ENCODE measurements at places on chromosomes 4 and X.

- H3K36me3 ChIP-seq, result no peaks in the 10 kb centered on the region
- H3K4me1 ChIP-seq, result no peaks in the 10 kb centered on the region
- H3K27me3 ChIP-seq, result no peaks in the 10 kb centered on the region
- no peak overlapping the region for H3K27ac ChIP-seq
These were observed 225.0 kb downstream of the GRIA3 start for GRCh38 chrX:123408821-123409737.

GRCh38 chrX:65610481-65610880 is 57.0 kb upstream of the MSN start:
- H3K36me3 ChIP-seq, result no peaks in the 10 kb centered on the region
- H3K27me3 ChIP-seq, result no peaks in the 10 kb centered on the region
- DNase-seq, result no peak
- H3K4me3 ChIP-seq, result no peak overlapping the region
- no peaks in the 10 kb centered on the region for H3K4me1 ChIP-seq

- no peaks in the 10 kb centered on the region for H3K4me1 ChIP-seq
- no peaks in the 10 kb centered on the region for H3K36me3 ChIP-seq
- no peak overlapping the region for H3K27ac ChIP-seq
- no peak for DNase-seq
- no peak overlapping the region for H3K4me3 ChIP-seq
These were observed 53.9 kb downstream of the IRF2 start for GRCh38 chr4:184420402-184420801.

DNA sequence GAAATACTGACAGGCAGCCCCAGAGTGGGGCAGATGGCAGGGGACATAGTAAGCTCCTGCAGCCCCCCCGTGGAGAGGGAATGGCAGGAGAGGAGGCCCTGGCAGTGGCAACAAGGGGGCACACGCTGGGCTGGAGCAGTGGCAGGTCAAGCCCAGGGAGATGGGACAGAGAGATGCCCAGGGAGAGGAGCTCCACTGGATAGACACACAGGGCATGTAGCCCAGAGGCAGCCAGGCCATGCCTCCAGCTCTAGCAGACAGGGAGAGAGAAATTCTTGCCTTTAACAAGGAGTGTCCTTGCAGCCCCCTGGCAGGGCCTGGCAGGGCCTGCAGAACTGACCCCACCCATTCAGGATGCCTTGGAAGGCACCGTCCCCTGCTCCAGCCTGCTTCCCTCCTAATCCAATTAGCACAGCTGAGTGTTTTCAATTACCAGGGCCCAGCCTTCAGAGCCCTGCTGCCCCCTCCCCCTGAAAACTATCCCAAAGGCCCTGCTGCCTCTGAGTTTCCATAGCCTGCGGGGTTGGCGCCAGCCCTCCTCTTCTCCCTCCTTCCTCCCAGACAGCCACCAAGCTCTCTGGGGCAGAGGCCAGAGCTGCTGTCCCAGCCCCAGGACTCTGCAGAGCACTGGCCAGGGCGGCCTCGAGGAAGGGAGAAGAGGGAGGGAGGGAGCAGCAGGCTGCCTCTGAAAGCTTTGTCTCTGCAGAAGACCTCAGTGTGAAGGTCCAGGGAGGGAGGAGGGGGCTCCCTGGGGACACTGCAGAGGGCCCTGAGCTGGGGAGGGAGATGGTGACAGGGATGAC is 12.5 kb downstream of the L1CAM start:
- no peaks in the 10 kb centered on the region for H3K36me3 ChIP-seq
- no peaks in the 10 kb centered on the region for H3K27me3 ChIP-seq
- H3K4me3 ChIP-seq, result no peak overlapping the region
- H3K27ac ChIP-seq, result no peak overlapping the region

DNA sequence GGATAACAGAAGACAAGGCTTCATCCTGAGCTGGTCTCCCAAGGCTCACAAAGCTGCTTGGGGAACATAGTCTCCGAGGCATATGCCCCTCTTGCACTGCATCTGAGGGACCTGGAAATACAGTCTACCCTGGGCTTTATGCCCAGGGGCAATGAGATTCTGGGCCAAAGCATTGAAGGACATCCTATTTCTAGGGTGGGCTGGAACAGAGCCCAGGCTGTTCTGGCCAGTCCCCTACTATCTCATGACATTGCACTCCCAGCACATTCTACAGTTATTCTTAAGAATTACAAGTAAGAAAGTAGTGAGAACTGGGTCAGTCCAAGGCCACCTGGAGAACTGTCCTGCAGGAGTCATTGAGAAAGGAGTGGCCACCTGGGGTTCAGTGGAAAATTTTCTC is 107.6 kb downstream of the USP46 start:
- no peak overlapping the region for H3K27ac ChIP-seq
- no peaks in the 10 kb centered on the region for H3K36me3 ChIP-seq
- H3K27me3 ChIP-seq, result no peaks in the 10 kb centered on the region

- H3K27me3 ChIP-seq, result no peaks in the 10 kb centered on the region
- H3K36me3 ChIP-seq, result no peaks in the 10 kb centered on the region
These were observed 252.7 kb downstream of the SPRY1 start for GRCh38 chr4:123649250-123649644.

DNA sequence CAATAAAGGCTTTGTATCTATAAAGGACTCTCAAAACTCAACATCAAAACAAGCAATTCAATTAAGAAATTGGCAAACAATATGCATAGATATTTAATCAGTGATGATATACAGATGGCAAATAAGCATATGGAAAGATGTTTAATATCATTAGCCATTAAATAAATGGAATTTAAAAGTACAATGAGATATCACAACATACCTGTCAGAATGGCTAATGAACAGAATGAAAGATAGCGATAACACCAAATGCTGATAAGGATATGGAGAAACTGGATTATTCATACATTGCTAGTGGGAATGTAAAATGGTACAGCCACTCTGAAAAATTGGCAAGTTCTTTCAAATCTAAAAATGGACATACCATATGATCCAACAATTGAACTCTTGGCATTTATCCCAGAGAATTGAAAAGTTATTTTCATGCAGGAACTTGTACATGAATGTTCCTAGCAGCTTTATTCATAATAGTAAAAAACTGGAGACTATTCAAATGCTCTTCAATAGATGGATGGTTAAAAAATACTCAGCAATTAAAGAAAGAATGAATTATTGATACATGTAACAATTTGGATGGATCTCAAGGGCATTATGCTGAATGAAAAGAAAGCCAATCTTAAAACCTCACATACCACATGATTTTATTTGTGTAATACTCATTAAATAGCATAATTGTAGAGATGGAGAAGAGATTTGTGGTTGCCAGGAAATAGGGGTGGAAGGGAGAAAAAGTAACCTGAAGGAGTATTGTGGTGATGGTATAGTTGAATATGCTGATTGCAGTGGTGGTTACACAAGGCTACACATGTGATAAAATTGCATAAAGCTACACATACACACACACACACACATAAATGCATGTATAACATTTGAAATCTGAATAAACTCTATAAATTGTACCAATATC is 45.9 kb upstream of the ALG13 start:
- H3K27ac ChIP-seq, result no peak overlapping the region
- no peaks in the 10 kb centered on the region for H3K36me3 ChIP-seq
- DNase-seq, result no peak
- no peaks in the 10 kb centered on the region for H3K27me3 ChIP-seq
- no peaks in the 10 kb centered on the region for H3K4me1 ChIP-seq

- no peak for DNase-seq
- H3K36me3 ChIP-seq, result no peaks in the 10 kb centered on the region
- no peaks in the 10 kb centered on the region for H3K4me1 ChIP-seq
- no peak overlapping the region for H3K4me3 ChIP-seq
- H3K27ac ChIP-seq, result no peak overlapping the region
These were observed 30.1 kb downstream of the HPF1 start for GRCh38 chr4:169727616-169728015.

DNA sequence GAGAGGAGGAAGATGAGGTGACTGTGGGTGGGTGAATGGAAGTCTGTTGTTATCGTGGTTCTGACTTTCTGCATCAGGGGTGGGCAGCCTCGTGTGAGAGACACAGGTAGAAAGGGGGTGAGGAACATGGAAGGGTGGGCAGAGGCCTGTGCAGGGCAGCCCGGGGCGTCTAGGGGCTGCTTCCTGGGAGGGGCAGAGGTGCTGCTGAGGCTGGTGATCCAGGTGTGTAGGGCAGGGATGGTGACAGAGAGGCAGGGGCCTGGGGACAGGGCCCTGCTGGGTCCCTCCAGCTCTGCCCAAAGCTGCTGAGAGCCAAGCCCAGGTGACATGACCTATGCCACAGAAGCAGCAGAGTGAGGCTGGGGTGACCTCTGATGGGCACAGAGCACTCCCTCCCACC is 89.7 kb upstream of the C4orf50 start:
- no peaks in the 10 kb centered on the region for H3K36me3 ChIP-seq
- no peak overlapping the region for H3K27ac ChIP-seq
- no peaks in the 10 kb centered on the region for H3K4me1 ChIP-seq
- no peak overlapping the region for H3K4me3 ChIP-seq

GRCh38 chrX:83521905-83522304 is 13.8 kb downstream of the POU3F4 start:
- no peaks in the 10 kb centered on the region for H3K27me3 ChIP-seq
- H3K4me3 ChIP-seq, result no peak overlapping the region
- no peaks in the 10 kb centered on the region for H3K4me1 ChIP-seq
- H3K36me3 ChIP-seq, result no peaks in the 10 kb centered on the region

Data from uterus (tissue), 4 donors.